Activated CD8-positive, alpha-beta memory T cell treated with anti-CD3 and anti-CD28 coated beads for 36 hours (primary cell): ENCODE measurements at places on chromosomes 3 and 15. TPM values are rescaled to one million over a fixed set of nuclear protein-coding genes. Genes with fewer than 3 reads are reported as not detected.

PARP15 gene
- total RNA-seq: 11.3 TPM

CAV3 gene
- not detected for total RNA-seq

POLG gene
- total RNA-seq: 98.1 TPM

TTLL13 gene
- 0.44 TPM for total RNA-seq

BUB1B gene
- 57.1 TPM for total RNA-seq
